ENCODE measurements at places on chromosomes 5 and 9.
A peak's percentile ranks its signal among the peaks of the same experiment; 100 is the strongest.

DNA sequence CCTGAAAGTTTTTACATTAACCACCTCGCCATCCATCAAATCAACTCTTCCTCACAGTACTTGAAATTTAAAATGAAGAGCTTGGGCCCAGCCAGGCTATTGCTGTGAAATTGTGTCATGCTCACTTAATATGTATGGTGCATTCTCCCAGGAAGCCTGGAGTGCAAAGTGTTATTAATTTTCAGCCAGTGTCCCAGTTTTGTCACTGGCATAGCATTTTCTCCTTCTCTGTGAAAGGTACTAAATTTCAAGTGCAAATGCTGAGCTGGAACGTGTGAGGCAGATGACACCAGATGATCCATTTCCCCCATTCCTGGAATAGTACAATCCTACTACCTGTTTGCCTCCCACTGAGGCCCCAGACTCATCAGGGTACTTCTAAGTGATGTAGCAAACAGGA lies 397.6 kb upstream of the ACTBL2 start:
- DNase-seq = no peak

DNA sequence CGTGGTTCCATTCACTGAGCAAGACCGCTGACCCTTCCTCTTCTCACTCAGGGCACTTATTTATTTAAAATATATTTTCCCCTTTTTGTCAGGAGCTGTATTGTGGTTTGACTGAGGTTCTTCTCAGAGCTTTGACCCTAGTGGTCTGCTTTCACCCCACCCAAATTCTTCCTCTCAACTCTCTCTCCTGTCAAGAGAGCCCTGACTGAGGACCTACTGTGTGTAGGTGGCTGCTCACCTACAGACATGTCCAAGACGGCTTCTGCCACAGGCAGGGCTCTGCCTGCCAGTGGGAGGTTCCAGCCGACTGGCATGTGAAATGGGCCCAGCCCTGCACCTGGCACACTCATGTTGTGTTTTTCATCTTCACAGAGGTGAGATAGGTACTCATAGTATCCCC lies 5.2 kb downstream of the DCANP1 start:
- DNase-seq = no peak

GRCh38 chr5:72248410-72248981 lies 71.5 kb downstream of the MRPS27 start:
- peak; percentile 91 for DNase-seq

DNA sequence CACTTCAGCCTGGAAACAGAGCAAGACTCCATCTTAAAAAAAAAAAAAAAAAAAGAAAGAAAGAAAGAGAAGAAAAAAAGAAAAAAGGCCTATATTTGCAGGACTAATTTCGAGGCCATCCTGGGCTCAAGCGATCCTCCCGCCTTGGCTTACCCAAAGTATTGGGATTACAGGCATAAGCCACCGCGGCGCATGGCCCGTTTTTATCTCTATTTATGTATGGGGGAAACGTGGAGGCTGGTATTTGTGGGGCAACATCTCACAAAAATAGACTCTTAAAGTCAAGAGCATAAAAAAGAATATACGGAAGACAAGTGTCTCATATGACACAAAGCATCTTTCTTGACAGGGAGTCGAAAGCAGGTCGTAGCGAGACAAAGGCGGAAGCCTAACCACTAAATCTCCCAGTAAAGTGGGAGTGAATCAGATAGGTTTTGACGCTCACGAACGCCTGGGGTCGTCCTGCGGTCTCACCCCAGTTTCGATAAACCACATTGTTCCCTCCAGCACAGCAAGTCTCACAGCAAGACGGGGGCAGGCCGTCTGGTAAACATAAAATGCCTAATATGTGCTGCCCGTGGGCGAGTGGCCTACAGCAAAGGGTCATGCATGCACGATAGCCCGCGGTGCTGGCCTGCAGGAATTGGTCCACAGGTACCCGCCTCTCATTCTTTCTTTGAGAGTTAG lies 1.8 kb upstream of the TRIM41 start:
- DNase-seq = no peak
